ENCODE measurements at places on chromosomes 11 and 22. TPM values are rescaled to one million over a fixed set of nuclear protein-coding genes. Genes with fewer than 3 reads are reported as not detected.

- DNase-seq: no peak
Observed at GRCh38 chr11:75633409-75634066, 35.3 kb downstream of the MAP6 start.

DNA sequence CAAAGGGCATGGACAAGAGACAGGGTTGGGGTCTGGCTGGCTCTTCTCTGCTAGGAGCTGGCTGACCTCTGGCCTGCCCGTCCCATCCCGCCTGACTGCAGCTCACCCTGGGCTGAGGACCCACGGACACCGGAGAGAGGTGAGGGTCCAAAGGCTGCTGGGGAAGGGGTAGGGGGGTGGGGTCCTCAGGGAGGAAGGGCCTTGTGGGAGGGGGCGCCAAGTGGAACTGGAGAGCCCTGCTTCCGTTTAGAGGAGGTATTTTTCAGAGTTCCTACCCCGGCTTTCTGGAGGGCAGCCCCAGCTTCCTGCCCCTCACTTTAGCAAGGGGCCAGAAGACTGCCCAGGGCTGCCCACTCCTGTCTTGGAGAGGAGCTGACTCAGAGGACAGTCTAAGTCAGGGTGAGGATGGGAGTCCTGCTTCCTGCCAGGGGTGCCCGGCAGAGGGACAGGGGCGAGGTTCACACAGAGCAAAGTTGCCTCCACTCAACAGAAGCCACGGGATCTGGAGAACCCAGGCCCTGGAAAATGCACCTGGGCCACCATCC lies 7.1 kb downstream of the LARGE2 start:
- DNase-seq: peak; percentile 88

DNA sequence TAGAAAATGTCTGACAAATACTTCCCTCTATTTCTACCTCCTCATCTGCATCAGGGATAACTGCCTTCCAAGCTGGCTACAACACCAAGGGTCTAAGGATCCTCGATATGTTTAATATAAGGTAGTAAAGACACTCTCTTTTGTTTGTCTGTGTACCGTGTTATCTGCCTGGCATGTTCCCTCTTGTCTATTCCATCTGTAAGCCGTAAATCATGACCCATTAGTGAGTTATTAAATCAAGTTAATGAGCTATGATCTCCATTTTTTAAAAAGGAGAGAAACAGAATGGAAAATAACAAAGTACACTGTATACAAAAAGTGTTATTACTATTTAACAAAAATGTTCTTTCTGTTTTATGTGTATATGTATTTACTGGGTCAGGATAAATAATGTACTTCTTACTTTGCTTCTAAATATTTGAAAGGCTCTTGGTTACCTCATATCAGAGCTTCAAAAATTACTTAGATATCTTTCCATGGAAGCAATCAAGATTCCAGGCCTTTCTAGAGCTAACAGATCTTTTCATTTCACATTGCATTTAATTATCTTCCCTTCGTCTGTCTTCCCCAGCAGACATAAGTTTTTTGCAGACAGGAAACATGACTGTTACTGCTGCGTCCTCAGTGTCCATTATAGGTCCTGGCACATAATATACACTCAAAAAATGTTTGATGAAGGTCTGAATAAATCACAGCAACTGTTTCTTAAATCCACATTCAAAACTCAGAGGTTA lies 342.6 kb upstream of the CCDC90B start:
- DNase-seq: no peak

KRTAP5-10 gene
- total RNA-seq: 0.36 TPM

All from osteoblast (primary cell).